ENCODE measurements at places on chromosomes 5 and 9.

- DNase-seq: no peak
Observed at GRCh38 chr5:50886657-50887345, 220.4 kb downstream of the PARP8 start.

GRCh38 chr5:103256178-103256577 lies 2.4 kb upstream of the MACIR start:
- DNase-seq: no peak

DNA sequence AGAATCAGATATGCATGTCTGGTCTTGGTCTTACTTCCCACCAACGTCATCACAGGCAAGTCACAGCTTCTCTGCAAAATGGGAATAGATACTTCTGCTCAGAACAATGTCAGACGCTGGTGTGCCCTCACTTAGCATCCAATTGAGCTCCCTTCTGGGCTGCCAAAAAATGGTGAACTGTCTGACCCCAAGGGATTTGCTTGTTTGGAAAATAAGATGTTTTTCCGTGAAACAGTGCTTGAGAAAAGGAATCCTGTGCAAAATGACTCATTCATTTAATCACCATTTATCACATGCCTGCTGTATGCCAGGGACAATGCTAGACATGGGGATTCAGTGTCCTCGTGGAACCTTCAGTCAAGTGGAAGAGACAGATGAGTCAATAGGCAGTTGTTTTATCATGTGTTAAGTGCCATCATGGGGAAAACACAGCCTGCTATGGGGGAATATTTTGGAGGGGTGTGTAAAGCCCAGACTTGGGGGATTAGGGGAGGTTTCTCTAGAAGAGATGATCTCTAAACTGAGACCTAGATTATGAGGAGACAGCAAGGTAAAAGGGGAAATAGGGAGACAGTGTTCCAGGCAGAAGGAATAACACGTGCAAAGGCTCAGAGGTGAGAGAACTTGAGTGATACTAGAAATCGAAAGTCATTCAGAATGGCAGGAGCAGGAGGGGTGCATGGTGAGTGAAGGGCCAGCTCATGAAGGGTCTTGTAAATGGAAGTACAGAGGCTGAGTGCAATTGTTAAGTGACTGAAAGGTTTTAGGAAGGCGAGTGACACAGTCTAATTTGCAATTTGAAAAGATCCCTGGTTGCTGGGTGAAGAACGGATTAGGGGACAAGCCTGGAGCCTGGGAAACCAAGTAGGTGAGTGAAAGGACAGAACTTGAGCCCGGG lies 3.9 kb downstream of the NIPAL4 start:
- DNase-seq: no peak

- no peak for DNase-seq
Observed at GRCh38 chr5:112686675-112687074, 51.0 kb upstream of the APC start.

GRCh38 chr5:107696080-107696479 lies 25.3 kb upstream of the EFNA5 start:
- no peak for DNase-seq

DNA sequence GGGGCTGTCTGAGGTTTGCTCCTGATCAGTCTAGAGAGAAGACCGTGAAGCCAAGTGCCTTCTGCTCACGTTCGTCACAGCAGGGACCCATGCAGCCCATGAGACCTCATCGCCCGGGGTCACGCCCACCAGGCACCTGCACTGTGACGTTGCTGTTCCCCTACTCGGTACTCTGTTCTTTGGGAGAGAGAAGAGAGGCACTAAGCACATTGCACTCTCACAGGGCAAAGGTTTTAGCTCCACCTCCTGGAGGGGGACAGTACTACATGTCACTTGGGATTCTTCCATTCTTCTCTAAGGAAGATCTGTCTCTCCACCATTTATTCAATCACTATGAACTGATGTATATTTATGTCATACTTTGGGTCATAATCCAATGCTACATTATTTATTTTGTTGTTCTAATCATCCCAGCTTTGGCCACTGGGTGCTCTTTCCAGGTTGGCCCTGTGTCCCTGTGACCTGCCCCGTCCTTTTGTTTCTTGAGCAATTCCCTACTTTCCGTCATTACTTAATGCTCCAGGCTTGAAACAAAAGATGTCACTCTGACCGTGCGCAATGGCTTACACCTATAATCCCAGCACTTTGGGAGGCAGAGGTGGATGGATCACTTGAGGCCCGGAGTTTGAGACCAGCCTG lies 31.4 kb upstream of the BRD3 start:
- DNase-seq: peak; percentile 14

DNA sequence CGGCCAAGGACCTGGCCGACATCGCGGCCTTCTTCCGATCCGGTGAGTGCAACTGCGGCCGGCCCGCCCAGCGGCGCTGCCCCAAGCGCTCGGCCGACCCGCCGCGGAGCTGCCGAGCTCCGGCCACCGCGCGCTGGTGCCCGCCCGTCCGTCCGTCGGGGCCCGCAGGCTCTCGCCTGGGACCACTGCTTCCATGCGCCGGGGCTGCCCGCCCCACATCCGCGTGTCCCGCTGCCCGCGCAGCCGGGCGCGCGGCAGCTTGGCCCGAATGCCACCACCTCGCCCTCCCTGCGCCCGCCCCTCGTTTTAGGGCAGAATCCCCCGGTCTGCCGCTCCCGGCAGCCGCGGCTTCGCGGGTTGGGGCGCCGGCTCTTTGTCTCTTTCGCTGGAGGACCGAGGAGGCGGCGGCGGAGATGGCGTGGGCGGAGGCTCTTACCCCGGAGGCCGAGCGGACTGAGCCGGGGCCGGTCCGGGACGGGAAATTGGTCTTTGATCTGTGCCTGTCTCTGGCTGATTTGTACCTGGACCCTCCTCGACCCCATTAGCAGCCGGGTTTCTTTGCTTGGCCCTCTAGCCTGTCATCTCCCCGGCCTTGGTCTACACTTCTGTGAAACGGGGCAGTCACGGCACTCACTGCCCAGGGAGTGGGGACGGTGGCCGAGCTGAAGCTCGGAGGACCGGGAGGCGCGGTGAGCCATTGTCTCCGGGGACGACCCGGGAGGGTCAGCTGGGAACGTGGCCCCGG lies 871 bp downstream of the TRIO start:
- no peak for DNase-seq

- no peak for DNase-seq
Observed at GRCh38 chr9:74824654-74825053, 63.1 kb downstream of the TRPM6 start.

- DNase-seq: no peak
Observed at GRCh38 chr9:19788614-19789271, at the start of gene SLC24A2. Gene SLC24A2, minus strand, starts transcription at chr9:19789037.

Measured in stimulated activated CD8-positive, alpha-beta memory T cell treated with anti-CD3 and anti-CD28 coated beads, Interleukin-4, amount 100 ng/mL, for 1 hour (primary cell).